ENCODE measurements at places on chromosomes 16 and 17.

GRCh38 chr17:70278844-70279462 lies 109.6 kb downstream of the KCNJ2 start:
- DNase-seq, result no peak

GRCh38 chr17:66952681-66953629 lies 11.6 kb upstream of the CACNG4 start:
- DNase-seq, result no peak

DNA sequence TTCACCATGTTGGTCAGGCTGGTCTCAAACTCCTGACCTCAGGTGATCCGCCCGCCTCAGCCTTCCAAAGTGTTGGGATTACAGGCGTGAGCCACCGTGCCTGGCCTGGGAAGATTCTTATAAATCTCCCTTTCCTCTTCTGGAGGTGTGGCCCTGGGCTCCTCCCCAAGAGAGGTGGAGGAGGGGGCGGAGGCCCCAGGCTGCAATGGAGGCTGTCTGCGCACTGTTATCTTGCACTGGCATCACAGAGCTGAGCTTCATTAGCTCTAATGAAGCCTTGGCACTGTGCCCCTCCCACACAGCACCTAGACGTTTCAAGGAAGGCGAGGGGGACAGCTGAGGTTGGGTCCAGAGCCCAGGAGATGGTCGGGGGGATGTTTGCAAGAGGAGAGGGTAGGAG lies 7.5 kb downstream of the ARHGAP23 start:
- no peak for DNase-seq

DNA sequence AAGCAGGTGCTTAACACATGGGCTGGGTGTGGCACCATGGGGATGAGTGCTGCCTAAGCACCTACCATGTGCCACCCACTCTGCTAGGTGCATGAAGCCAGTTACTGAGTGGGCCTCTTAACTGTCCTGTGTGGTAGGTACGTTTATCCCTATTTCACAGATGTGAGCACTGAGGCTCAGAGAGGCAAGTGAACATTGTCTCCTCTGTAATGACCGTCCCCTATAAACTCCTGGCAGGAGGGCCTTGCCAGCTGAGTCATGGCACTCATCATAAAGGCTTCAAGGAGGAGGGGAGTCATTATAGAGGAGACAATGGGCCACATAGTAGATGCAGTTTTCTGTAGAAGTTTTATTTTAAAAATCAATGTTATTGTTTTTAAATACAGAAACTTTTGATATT lies 79.1 kb downstream of the RAB11FIP4 start:
- DNase-seq, result peak; percentile 16

GRCh38 chr17:54992797-54993639 lies 24.5 kb downstream of the STXBP4 start:
- peak; percentile 57 for DNase-seq

DNA sequence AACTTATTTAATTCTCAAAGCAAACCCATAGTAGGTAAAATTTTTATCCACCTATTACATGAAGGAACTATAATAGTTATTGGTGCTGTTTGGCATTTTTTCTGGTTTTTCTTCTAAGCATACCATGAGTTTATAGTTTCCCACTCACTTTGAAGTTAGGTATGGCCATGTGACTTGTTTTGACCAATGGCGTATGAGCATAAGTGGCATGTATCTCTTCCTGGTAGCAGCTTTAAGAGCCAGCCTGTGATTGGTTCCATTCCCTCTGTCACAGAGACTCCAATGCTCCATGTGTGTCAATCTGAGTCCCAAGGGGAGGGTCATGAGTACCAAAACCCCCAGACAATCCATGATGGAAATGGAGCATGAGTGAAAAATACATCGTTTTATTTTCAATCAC lies 282.9 kb upstream of the N4BP1 start:
- DNase-seq, result no peak

DNA sequence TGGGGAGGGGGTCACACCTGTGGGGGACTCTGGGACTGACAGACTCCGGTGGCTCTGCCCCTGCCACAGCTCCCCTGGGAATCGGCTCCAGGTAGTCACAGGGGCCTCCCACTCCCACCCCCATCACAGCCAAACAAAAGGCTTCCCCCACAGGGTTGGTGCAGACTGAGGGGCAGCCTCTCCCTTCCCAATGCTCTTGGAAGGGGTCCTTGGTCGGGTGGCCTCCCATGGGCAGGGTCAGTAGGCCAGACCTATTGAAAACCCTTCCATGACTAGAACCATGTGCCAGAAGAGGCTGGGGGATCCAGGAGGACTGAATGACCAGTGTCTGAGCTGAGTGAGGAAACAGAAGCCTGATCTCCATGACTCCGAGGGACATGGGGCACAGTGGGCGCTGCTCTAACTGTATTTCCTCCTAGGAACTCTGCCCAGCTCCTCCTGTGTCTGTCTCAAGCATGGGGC lies 28.6 kb downstream of the TK2 start:
- DNase-seq, result no peak

DNA sequence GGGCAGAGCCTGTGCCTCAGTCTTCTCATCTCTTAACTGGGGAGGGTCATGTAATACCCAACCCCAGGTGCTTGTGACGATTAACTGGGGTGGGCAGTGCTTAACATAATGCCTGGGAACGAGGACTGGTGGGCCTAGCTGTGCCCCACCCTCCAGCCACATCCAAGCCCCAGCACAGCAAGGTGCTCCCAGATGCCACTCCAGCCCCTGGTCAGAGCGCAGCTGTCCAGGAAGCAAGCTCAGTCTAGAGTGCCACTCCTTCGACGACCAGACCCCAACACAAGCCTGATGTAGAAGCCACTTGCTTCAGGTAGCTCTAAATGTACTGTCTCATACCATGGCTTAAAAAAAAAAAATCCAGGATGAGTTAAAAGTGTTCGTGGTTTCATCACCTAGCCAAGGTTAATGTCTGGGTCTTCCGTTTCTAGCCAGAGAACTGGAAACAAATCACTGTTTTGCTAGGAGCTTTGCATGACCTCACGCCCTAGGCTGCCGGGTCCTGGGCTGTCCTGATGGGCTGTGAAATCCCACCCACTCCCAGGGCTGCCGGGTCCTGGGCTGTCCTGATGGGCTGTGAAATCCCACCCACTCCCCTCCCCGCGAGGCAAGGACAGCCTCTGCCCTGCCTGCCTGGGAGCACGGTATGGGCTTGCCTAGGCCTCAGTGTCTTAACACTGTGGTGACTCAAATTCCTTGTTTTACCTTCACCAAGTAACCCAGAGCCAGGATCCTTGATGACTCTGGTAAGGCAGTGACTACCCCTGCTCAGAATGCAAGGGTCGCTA lies 7.7 kb downstream of the MIEF2 start:
- peak; percentile 63 for DNase-seq

DNA sequence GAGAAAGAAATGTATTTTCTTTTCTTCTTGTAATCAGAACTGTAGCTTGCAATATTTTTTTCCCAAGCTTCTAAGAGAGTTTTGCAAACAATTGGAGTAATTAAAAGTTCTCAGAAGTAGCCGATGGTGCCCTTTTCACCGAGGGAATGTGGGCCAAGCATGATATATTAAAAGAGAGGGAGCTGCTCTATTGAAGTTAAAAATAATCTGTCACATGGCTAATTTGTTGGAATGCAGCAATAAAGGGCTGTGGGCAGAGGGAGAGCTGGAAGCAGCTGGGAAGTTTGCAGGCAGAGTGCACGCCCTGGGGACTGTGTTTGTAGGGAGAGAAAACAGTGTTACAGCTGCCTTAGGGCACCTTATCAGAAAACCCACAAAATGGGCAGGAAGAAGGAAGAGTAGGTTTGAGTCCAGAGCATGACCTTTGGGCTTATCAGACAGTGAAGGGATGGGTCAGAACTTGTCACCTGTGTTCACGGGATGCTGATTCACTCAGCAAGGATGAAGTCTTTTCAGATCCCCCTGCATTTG lies 18.5 kb upstream of the TERF2 start:
- DNase-seq, result peak; percentile 85

GRCh38 chr17:56762988-56763387 lies 70.7 kb downstream of the C17orf67 start:
- no peak for DNase-seq

DNA sequence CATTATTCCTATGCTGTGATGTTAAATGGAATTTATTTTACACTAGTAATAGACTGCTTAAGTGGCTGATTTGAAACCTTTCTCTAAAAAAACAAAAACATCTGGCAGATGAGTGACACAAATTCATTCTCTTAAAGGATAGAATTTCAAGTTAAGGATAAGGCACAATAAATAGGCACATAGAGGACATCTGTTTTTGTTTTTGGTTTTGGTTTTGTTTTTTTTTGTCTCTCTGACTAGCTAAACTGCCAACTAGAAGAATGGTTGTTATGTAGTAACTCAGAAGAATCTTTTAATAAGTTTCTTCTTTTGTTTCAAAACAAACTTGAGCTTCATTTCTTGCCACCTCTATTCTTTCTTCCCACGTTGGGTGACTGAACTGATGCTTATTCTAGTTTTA lies 5.1 kb upstream of the VPS4A start:
- DNase-seq, result no peak

- no peak for DNase-seq
Observed at GRCh38 chr16:81327447-81328196, 12.9 kb downstream of the GAN start.

DNA sequence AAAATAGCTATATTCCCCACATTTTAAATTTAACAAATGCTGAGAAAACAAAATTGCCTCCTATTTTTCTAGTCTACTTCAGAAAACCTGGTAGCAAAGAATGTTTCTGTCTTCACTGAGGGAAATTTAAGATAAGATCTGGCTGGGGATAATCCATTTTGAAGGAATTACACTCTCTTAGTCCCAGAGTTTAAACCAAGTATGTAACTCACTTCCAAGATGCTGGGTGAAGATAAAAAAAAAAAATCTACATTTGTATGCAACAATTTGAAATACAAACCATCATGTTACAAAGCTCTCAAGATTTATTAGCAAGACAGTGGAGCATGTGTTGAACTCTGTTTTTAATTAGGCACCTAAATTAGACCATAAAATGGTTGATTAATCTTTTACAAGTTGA lies 5.7 kb downstream of the HS3ST3B1 start:
- DNase-seq, result no peak

DNA sequence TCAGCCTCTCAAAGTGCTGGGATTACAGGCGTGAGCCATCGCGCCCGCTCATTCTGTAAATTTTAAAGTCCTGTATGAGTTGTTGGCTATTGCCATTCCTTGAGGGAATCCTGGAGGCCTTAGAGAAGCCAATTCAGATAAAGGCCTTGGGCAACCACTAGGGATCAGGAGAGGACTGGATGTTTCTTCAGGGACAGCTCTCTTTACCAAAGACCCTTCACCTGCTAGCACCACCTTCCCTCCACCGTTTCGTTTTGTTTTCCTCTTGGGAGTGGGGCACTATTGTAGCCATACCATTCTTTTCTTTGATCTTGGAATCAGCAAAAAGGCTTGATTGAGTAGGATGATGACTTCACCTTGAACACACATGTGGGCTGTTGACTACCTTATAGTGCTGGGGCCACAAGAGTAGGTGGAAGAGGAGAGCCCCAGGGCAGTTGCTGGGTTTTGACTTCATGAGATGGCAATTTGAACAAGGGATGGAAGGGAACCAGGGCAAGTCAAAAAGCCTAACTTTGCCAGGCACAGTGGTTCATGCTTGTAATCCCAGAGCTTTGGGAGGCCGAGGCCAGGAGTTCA lies 7.0 kb upstream of the ANKRD40CL start:
- no peak for DNase-seq

DNA sequence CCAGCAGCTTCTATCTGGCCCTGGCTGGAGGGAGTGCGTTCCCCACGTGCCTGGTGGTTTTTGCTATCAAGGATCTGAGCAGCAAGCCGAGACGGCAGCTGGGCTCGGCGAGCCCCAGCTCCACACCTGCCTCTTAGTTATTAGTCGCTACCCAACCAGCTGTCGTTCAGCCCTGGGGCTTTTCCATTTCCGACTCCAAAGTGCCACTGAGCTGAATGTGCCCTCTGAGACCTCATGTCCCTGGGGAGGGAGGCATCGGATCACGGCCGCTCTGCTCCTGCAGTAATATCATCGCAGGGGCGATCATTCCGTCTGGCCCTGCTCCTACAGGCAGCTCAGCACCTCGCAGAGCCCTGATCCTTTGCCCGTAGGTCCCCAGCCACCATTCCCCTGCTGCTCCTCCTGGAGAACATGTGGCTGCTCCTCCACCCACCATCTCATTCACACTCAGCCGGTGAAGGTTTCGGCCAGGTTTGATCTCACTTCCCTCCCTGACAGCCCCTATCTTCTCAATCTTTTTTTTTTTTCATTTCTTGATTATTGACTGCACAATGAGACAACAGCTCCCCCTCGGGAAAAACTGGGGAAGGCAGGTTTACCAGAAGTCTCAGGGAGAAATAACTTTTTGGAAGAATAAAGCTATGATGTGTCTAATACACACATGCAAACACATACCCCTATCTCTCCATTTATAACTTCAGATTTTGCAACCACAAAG lies 86.7 kb downstream of the ZFHX3 start:
- DNase-seq, result peak; percentile 17

DNA sequence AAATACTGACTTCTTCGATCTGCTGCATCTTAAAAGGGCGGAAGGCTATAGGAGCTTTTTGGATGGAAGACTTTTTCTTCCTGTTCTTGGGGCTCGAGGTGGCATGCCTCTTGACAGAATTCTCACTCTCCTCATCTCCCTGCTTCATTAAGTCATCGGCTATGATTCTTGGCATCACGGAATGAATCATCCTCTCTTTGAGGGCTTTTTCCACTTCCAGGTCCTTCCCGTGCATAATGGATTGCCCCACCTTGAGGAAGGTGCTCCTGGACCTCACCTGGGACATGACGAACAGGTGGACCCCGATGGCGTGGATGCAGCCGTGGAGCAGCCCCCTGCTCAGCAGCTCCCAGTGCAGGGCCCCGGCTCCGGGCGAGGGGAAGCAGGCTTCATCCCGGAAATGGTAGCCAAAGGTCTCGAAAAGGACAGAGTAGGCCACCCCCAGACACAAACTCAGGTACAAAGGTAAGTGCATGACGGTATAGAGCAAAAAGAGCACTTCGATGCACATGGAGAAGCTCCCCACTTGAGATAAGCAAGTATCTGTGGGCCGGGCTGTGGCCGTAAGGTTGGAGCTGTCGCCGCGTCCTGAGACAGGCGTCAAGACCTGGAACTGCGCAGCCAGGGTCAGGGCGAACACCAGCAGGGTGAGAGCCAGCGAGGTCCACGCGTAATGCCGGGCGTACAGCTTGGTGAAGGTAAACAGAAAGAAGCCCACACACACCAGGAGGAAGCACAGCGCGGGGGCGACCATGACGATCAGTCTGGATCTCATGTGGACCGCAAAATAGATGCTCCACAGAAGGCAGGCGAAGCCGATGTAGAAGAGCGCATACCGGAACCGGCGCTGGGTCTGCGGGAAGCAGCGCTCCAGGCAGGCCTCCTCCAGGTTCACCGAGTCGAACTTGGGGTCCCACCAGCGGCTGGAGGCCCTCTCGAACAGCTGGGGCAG lies 1.7 kb downstream of the ADCY9 start:
- peak; percentile 19 for DNase-seq

- DNase-seq, result no peak
Observed at GRCh38 chr17:48003417-48004151, 32.7 kb downstream of the CDK5RAP3 start.

DNA sequence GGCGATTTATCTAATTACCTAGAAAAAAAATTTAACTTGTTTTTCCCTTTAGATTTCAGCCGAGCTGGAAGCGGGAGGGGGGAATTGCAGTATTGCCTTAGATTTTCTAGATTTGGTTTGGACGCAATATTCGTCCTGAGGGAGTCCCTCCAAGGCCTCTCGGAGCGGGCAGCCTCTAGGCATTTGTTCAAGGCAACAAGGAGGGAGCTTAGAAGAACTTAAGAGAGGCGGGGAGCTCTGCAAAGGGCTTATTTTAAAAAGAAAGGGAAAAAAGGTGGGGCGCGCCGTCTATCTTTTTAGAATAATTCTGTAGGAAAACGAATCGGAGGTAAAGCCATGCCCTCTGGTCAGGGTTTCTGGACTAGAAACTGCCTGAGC lies 407 bp upstream of the TMEM94 start:
- no peak for DNase-seq

- no peak for DNase-seq
Observed at GRCh38 chr17:83127431-83128160, 48.2 kb downstream of the METRNL start.

Measured in EH (cell line).